ENCODE measurements at places on chromosomes 3 and 15.

DNA sequence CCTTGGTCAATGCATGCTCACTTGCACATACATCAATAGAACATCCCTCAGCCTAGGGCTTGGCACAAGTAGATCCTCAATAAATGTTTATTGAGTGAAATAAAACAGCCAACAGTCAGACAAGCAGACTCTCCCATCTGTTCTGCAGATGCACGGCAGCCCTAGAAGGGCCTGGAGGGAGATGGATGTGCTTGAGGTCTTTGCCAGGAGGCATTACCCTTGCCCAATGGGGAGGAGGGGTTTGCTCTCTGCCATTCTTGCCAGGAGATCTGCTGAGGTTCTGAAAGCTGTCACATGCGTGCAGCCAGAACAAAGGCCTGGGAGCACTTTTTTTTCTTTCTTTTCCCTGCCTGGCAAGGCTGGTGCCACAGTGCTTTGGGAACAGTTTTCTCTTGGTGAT is 349.3 kb upstream of the THRB start:
- DNase-seq, result no peak

DNA sequence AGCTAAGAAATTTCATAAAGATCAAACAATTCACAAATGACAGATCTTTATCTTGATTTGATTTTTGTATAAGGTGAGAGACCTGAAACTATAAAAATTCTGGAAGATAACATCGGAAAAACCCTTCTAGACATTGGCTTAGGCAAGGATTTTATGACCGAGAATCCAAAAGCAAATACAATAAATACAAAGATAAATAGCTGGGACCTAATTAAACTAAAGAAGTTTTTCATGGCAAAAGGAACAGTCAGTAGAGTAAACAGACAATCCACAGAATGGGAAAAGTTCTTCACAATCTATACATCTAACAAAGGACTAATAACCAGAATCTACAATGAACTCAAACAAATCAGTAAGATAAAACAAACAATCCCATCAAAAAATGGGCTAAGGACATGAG is 116.9 kb upstream of the BCHE start:
- DNase-seq, result no peak

DNA sequence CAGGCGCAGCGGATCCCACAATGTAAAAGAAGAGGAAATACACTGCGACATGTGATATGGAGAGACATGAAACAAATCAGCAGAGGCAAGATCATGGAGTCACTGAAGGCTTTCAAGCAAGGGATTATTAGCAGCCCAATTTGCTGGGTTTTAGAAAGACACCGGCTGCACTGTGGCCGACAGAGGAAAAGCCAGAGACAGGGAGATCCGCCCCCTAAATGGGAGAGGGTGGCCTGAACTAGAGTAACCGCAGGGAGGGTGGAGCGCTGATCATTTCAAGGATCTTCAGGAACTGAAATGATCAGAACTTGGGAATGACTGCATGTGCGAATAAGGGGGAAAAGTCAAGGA is 612 bp upstream of the C15orf40 start:
- DNase-seq, result no peak

DNA sequence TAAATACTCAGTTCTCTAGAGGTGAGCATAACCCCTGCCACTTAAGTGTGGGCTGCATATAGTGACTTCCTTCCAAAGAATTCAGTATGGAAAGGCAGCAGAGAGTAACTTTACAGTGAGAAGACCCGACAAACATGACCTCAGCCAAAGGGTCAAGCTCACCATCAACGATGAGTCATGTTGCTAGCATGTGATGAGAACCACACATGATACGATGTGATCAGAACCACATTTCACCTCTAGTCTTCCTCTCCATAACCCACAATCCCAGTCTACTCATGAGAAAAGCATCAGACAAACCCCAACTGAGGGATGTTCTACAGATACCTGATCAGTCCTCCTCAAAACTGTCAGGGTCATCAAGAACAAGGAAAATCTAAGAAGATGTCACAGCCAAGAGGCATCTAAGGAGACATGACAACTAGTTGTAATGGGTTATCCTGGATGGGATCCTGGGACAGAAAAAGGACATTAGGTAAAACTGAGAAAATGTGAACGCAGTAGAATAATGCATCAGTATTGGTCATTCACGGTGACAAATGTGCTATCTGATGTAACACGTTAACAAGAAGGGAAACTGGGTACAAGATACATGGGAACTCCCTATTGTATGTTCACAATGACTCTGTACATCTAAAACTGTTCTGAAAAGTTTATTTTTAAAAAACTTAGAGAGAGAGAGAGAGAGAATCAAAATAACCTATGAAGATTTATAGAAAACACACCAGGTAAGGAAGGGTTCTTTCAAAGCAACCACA is 28.3 kb downstream of the SEC61A1 start:
- DNase-seq, result no peak

GRCh38 chr15:85318048-85318731 is 62.2 kb upstream of the AKAP13 start:
- DNase-seq, result no peak

GRCh38 chr3:192332386-192333291 is 394.7 kb downstream of the FGF12 start:
- DNase-seq, result no peak

DNA sequence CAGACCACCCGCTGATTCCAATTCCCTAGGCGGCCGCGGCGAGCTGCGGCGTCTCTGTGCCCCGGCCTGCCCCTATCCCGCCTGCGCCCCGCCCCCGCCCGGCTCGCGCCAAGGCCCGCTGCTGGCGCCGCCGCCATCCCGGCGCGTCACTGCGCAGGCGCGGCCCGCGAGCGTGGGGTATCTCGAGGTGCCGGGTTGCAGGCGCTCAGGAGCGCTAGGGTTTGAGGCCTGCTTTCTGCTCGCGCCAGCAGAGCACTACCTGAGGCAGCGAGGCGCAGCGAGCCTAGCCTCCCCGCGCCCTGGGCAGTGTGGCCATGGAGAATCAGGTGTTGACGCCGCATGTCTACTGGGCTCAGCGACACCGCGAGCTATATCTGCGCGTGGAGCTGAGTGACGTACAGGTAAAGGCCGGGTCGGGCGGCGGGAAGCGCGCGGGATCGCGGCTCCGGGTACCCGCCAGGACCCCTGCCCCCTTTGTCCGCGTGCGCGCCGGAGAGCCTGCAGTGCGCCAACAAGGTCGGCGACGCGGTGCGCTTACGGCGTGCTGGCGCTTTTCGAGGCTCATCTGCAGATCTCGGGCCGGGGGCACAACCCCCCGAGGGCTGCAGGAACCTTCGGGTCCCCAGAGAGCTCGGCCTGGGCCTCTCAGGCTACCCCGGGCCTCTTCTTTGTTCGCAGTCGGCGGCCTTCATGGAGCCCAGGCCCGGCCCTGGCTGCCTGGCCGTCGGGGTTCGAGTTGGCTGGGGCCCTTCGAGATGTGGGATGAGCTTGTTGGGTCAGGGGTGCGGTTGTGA is at the start of gene HACD3:
Gene HACD3, plus strand, starts transcription at position 146 of the 794 bp plus-strand sequence. Its CDS starts 169 bp downstream, at position 315.
- peak; percentile 50 for DNase-seq

DNA sequence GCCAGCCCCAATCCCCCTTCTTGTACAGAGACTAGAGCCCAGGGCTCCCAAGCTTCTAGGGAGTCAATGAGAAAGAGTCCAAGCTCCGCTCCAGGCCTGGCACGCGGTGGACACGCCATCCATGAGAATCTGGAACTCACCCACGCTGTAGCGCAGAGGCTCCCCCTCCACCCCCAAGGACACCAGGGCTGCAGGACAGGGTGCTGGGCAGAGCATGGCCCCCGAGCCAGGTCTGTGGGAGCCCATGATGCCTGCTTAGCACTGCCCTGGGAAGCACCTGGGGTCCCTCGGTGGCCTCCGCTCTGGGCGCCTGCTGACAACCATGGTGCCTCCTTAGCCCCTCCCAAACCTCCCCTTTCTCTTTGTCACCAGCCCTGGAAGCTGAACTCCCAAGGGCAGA is 28.5 kb downstream of the ACSBG1 start:
- no peak for DNase-seq

DNA sequence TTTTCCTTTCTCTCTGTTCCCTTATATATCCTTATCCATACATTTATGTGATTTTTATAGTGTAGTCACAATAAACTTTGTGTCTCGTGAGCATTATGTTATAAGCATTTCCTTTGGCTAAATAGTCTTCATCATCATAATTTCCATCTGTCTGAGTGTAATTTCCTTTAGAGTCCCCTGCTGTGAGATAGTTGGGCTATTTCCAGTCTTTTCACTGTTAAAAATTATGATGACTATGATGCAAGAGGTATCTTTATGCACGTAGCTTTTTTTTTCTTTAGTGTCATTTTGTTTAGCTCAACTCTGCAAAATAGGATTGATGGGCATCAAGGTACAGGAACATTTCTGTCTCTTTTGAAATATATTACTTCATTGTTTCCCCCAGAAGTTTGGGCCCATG is 26.9 kb upstream of the CA12 start:
- DNase-seq, result no peak

GRCh38 chr3:126947429-126947828 is 35.5 kb upstream of the PLXNA1 start:
- no peak for DNase-seq

DNA sequence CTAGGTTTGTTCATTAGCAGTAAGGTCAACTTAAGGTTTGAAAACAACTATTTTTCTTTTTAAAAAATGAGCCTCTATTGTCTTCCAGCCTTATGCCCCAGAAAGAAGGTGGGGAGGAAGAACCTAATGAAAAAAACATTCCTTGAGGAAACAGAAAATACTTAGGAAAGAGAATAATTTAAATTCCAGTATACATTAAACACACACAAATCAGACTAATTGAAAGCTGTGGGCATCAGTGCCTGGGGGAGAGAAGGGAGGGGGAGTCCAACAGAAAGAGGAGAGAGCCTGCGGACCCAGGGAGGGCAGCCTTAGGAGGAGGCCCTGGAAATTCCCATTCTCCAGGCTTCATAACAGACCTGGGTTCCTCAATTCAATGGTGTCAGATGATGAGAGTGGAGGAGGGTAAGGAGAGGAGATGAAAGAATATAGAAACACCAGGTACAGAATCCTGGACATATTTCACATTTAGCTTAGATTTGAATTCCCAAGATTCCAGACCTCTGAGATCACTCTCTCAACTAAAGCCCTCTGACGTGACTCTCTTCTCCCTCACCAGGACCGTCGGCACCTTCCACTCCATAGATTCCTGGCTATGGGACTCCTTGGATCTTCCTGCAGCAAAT is 320.5 kb upstream of the UMPS start:
- DNase-seq, result no peak

GRCh38 chr3:47003461-47004368 is 24.2 kb downstream of the NBEAL2 start:
- no peak for DNase-seq

DNA sequence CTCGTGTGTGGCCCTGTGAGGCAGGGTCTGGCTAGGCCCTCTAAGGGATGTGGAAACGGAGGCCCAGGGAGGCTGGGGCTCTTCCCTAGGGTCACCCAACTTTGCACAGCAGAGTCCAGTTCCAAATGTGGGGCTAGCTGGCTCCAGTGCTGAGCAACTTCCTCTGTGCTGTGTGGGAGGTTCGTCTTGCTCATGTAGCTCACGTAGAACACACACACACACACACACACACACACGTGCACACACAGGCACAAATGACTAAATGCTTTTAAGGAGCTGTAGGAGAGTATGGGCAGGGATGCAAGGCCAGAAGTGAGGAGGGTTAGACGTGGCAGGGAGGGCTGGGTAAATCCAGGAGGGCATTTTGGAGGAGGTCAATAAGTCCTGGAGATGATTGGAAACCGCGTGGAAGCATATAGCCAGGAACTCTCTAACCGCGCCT is 213.8 kb downstream of the RPLP1 start:
- no peak for DNase-seq

DNA sequence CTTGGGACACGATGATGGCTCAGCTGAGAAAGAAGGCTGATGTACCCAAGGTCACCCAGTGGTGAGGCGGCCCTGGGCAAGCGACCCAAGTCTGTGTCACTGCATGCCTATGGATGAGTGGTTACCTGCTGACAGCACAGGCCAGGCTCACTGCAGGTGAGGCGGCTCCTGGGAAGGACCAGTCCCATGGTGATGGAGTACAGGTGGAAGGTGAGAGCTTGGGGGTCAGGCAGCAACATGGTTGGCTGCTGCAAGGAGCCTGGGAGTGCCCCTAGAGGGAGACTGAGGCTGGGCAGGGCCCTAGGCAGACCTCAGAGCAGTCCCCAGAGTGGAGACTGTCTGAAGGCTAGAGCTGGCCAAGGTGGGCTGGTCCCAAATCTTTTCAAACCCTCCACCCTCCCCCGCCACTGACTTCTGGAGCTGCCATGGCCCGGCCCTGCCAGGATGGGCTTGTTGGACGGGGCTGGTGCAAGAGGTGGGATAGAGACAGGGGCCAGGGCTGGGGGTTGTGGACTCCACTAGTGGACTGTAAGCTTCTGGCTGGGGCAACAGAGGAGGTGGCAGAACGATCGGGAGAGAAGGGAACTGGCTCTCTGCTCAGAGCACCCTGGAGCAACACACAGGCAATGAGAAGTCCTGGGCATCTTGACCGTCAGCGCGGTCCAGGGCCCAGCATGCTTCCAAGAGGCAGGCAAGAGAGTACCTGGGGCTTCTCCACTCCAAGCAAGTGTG is 72.5 kb upstream of the SLC6A11 start:
- no peak for DNase-seq

- no peak for DNase-seq
Measured at GRCh38 chr3:195876297-195877064, 31.9 kb downstream of the TNK2 start.

DNA sequence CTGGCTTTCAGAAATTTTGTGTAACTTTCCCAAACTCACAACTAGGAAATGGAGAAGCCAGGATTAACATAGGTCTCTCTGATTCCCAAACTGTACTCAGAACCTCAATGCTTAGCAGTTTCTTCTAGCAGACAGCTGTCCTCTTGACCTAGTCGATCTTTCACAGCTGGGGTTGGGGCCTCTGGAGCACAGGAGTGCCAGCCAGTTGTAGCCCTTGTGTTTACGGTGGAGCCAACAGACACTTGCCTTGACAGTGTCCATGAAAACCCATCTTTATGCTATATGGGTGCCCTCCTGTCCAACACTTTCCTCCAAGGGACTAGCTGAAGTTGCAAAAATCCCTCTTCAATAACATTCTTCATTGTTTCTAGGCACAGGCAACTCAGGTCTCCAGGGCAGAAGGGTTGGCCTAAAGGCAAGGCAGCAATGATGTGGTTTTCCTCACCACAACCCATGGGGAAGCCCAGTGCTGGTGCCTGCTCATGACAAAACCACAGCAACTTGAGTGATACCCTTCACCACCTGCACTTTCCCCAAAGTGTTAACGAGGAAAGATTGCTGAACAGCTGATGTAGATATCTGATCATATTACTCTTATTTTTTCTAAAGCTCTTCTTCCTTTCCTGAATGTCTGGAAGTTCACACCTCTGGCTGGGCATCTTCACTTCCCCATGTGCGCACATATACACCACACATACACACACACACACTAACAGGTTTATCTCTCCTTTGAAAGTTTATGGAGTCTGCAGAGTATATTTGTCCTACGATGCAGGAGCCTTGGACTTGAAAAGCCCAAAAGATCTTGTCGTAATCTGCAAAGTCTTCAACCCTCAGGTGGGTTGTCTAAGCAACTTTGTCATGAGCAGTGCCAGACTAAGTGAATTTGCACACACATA is 11.0 kb upstream of the KNG1 start:
- no peak for DNase-seq

- no peak for DNase-seq
Measured at GRCh38 chr3:171184372-171184771, 157.9 kb upstream of the SLC2A2 start.

- DNase-seq, result no peak
Measured at GRCh38 chr15:93235926-93236780, 147.1 kb upstream of the RGMA start.
